Substantia nigra (tissue), 51 donors: ENCODE measurements at places on chromosomes 5 and 9.

GRCh38 chr5:30505014-30505886 lies 688.2 kb upstream of the CDH6 start:
- no peak for DNase-seq

DNA sequence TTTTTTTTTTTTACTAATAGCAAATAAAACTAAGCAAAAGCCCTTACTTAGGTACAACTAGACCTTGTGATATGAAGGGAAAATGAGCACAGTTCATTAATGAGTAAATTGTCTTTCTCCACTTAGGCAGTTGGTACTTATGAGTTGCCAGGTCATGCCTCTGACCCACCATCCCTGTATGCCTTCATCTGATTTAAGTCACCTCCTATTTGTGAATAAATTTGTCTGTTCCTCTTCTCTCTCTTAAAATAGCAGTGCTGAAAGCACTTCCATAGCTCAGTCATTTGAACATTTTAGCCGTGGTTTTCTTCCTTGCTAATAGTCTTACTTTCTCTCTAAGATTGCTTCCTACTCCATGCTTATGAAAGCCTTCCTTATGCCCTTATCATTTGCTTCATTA lies 61.4 kb downstream of the SLC44A1 start:
- DNase-seq, result no peak

- DNase-seq, result no peak
Observed at GRCh38 chr9:106111039-106111730, 416.8 kb downstream of the TMEM38B start.

- DNase-seq, result no peak
Observed at GRCh38 chr9:4197548-4197947, 102.3 kb downstream of the GLIS3 start.

GRCh38 chr5:178113141-178113787 lies at the start of gene N4BP3:
Gene N4BP3, plus strand, starts transcription at chr5:178113532. Its CDS starts 6,052 bp downstream, at chr5:178119584.
- no peak for DNase-seq

DNA sequence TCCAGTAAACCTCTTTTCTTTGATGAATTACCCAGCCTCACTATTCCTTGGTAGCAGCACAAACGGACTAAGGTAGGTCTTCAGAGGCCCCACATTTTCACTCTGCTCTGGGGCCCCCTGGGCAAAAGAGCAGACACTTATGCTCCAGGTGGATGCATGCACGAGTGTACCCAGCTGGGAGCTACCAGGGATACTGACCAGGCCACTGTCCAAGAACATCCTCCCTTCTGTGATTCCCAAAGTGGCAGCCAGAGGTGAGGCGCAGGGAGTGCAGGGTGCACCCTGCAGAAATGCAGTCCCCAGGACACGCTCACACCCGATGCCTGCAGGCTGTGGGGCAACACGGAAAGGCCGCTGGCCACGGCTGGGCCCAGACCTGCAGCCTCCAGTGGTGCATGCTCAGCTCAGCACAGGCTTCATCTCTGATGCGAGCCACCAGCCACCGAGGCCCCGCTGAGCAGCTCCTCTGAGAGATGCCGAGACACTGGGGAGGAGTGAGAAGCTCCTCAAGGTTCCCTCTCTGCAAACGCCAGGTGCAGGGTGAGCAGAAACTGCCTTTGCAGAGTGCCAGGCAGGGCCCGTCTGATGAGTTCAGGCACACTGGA lies 48.1 kb upstream of the OLFM1 start:
- DNase-seq, result no peak

DNA sequence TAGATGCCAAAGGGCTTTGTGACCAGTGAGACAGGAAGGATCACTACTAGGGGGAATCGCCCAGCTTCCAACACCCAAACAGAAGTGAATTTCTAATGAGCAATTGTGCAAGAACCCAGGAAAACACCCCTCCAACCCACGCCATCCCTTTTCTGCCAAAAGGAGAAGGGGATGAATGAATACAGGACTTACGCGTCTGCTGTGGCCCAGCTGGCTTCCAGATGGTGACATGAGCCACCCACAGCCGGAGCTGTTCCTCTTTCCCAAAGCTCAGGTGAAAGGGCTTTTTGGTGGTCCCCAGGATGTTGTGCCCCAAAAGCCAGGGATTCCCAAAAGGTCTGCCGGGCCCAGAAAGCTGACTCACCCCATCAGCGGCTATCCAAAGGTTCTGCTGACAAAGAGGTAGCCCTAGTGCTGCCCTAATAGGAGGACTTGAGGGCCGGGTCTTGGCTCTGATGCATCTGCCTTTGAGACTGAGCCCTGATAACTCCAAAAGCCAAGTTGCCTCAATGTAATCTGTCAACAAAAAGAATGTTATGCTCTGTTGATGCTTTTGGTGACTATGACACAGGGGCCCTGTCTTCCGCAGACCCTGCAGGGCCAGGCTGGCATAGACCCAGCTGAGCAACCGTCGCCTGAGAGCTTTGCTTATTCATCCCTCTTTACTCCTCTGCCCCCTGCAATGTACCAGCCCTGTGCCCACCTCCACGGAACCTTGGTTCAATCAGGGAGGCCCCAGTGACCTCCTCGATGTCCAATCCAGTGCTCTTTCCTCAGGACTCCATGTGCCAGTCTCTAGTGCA lies 14.5 kb downstream of the GSN start:
- no peak for DNase-seq
